ENCODE measurements at places on chromosomes 11 and 22.

DNA sequence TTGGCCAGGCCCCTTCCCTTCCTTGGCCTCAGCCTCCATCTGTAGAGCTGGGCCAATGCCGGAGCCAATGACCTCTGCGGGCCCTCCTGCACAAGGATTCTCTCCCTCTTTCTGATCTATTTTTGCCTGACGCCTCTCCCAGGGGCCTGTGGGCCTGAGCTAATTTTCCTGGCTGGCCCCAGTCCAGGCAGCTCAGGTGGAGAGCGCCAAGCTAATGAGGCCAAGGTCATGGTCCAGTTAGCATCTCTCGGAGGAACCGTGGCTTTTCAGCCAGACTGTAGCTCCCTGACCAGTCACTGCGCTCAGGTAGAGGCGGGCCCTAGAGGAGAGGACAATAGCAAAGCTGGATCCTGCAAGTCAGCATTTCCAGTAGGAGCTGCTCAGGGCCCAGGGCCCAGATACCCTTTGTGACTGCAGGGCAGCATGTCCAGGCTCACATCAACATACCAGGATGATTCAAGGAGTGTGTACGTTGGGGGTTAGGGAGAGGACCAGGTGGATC, 43.5 kb downstream of the APOL3 start:
- DNase-seq: no peak

DNA sequence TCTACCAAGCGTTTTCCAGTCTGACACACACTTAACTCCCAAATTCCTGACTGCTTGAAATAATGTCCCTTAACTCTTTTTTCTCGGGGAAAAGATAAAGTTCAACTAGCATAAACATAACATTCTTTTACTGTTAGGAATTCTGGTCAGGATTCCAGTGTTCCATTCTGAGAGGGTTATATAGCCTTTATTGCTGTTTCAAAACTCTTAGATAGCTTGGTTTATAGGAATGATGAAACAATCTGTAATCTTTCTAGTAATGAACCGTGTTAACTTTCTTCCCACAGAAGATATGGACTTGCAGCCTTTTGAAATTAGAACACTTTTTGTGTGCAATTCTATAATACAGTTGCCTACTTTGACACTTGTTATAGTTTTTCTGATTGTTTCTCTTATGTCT, 8.6 kb downstream of the REXO2 start:
- peak; percentile 85 for DNase-seq

DNA sequence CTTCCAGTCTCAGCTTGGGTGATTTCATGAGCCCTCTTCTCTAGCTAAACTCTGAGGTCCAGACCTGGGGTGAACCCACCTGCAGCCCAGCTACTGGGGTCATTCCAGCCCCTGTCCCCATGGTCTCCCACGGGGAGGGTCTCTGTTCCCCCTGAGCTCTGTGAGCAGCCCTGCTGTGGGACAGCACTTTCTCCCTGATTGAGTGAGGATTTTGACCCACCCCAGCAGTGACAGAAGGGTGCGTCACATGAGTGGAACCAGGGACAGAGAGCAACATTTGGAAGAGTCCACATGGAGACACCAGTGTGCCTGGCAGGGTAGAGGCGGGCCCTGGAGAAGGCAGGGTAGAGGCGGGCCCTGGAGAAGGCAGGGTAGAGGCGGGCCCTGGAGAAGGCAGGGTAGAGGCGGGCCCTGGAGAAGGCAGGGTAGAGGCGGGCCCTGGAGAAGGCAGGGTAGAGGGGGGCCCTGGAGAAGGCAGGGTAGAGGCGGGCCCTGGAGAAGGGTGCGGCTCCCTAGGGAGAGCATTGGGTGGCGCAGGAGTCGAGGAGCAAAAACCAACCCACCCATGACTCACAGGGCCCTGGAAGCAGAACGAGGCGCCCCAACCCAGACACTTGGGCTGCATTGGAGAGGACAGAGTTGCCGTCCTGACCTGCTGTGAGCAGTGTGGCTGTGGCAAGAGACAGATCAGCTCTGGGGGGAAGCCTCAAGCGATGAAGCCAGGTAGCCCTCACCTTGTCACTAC, 227.7 kb upstream of the B3GAT1 start:
- no peak for DNase-seq

GRCh38 chr11:93646399-93646798, 15.1 kb upstream of the CEP295 start:
- no peak for DNase-seq

GRCh38 chr11:71201936-71202597, 50.3 kb downstream of the SHANK2 start:
- no peak for DNase-seq

GRCh38 chr11:66883016-66883965, 26.4 kb downstream of the LRFN4 start:
- peak; percentile 67 for DNase-seq

Measured in AG10803 (cell line).